ENCODE measurements at places on chromosomes 4 and X.

GRCh38 chr4:102564399-102565059 is 63.4 kb downstream of the NFKB1 start:
- no peak for DNase-seq

DNA sequence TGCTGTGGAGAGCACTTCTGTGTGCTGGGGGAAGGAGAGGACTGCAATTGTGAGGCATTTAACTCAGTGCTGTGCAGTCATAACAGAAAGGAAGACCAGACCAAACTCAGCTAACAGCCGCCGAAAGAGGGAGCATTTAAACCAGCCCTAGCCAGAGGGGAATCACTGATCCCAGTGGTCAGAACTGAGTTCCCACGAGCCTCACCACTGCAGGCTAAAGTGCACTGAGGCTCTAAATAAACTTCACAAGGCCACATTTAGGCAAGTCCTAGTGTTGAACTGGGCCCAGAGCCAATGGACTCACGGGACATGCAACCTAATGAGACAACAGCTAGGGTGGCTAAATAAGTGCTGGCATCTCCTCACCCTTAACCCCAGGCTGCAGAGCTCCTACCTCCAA is 20.4 kb downstream of the IQCM start:
- no peak for DNase-seq

GRCh38 chrX:77422891-77423648 is 24.1 kb upstream of the FGF16 start:
- DNase-seq = no peak

- DNase-seq = no peak
Measured at GRCh38 chrX:88135735-88136134, 611.3 kb upstream of the CPXCR1 start.

DNA sequence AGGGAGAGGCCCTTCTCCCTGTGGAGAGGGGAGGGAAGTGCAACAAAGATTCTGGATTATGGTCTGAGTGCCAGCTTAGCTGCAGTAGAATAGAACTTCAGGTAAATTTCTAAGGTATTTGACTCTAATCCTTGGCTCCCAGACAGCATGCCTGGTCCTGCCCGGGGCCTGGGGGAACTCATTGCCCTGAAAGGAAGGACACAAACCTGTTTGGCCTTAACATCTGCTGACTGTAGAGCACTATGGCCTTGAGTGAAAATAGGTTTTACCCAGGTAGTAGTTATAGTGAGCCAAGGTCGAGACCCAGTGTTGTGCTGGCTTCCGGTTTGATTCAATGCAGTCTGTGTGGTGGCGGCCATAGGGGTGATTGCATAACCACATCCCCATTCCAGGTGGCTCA is 64.4 kb downstream of the RPS6KA6 start:
- DNase-seq = no peak

DNA sequence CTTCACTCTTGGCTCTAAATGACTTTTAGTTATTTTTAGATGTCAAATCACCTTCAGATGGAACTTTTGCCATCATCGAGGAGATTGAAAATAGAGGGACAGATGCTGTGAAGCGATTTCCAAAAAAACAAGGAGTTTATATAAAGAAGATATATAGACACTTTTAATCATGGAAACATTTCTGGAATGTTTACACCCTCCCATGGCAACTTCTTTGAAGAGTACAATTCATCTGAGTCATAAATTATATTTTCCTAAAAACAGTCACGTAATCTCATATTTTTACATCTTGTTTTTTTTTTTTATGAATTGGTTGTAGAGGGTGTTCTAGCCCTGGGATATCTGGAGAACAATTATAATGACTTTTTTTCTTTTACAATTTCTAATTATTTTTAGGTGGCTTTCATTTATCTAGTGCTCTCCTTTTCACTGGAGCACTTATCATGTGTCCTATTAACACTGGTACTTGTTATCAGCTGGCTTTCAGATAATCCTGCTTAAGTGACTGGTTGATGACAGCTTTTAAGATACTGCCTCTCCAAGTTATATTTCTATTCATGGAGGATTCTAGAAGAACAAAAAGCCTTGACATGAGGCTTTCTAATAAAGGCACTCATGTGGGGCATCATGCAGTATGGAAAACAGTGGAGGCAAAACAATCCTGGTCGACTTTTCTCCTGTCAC is 24.9 kb downstream of the PCDH7 start:
- no peak for DNase-seq

Measured in NCI-H1092 (cell line).